HepG2 (cell line): ENCODE measurements at places on chromosomes 16 and 17. TPM values are rescaled to one million over a fixed set of nuclear protein-coding genes. Genes with fewer than 3 reads are reported as not detected.

Gene CES1
- polyA plus RNA-seq: 136 and 243 TPM in 2 replicates

Gene HOXB6
- not detected in 2 replicates for polyA plus RNA-seq

Gene FBXW10B
- polyA plus RNA-seq: 0.13 and 0.51 TPM in 2 replicates

Gene CD19
- polyA plus RNA-seq: 1.1 and 1.2 TPM in 2 replicates

DNA sequence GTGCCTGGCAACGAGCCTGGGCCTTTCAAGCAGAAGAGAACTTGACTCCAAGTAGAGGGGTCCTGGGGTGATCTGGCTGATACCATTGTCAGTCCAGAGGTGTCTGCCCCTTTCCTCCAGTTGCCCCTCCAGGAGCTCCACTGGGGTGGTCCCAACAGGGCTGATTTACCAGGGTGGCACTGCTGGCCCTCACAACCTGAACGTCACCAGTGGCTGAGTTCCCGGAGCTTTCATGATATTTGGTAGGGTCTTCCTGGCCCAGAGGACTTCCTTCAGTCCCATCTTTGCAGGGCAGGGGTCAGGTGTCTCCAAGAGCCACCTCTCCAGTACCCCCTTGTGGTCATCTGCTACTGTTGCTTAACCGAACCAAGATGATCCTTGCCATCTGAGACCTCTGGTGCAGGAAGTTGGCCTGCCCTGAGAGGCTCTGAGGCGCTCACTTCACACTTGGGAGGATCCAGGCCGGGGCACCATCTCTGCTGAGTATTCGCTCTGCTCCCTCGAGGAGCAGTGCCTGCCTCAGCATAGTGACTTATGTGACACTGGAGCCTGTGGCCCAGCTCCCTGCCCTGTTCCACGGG lies 3.5 kb downstream of the LIMD2 start:
- no peaks in the 10 kb centered on the region for H3K27me3 ChIP-seq
- H3K4me1 ChIP-seq: peaks cover 18% of the 10 kb centered on the region
- H3K36me3 ChIP-seq: peaks cover 10% of the 10 kb centered on the region
- no peak overlapping the region for H3K27ac ChIP-seq
- H3K4me3 ChIP-seq: no peak overlapping the region
- DNase-seq: peak; percentile 59

DNA sequence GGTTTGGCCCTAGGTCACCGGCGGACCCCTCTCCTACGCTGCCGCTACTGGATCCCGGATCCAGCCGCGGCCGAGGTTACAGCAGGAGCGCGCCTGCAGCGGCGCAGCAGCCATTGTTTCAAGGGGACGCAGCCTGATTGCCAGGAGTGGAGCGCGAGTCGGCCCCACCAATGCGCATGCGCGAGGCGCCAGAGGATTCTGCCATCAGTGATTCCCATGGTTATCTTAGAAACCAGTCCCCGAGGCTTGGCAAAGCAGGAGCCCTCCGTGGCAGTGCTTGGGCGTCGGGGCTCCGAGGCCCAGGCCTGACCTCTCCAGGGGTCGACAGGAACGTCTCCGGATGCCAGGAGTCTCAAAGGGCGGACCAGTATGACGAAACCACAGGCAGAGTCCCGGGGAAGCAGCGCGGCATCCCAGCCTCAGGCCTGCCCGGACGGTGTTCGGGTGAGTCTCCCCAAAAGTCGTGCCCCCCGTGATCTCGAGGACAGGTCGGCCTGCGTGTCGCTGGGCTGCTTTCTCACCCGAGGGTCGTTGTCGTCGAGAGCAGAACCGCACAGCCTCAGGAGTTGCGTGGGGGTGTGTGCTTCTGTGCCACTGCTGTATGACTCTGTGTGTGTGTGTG lies 608.5 kb downstream of the KCNJ18 start:
- no peak for DNase-seq
- H3K4me3 ChIP-seq: no peak overlapping the region
- no peaks in the 10 kb centered on the region for H3K27me3 ChIP-seq

DNA sequence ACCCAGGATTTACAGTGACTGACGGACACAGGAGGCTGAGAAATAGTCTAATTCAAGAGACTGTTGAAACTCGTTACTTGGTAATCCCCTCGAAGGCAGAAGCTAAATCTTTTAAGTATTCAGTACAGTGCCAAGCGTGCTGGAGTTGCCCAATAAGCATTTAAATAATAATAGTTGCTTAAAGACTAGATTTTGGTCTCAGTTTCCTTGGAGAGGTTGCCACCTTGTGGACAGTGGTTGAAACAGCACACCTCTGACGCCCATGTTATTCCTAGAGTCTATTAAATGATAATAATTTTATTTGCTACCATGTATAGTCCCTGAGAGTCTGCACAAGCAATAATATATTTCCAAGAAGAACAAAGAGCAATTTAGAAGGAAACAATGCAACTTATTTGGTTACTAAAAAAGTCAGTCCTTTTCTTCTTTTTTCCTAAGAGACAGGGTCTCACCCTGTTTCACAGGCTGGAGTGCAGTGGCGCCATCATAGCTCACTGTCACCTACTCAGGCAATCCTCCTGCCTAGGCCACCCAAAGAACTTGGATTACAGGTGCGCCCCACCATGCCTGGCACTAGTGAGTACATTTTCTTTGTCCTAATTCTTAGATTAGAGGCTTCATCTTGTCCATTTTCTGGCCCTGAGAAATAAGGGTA lies 138.0 kb upstream of the NUDT7 start:
- no peaks in the 10 kb centered on the region for H3K36me3 ChIP-seq
- no peak overlapping the region for H3K27ac ChIP-seq
- peak; percentile 44 for DNase-seq
- H3K27me3 ChIP-seq: peaks cover 8% of the 10 kb centered on the region; the same call in 1 of the 3 replicates

DNA sequence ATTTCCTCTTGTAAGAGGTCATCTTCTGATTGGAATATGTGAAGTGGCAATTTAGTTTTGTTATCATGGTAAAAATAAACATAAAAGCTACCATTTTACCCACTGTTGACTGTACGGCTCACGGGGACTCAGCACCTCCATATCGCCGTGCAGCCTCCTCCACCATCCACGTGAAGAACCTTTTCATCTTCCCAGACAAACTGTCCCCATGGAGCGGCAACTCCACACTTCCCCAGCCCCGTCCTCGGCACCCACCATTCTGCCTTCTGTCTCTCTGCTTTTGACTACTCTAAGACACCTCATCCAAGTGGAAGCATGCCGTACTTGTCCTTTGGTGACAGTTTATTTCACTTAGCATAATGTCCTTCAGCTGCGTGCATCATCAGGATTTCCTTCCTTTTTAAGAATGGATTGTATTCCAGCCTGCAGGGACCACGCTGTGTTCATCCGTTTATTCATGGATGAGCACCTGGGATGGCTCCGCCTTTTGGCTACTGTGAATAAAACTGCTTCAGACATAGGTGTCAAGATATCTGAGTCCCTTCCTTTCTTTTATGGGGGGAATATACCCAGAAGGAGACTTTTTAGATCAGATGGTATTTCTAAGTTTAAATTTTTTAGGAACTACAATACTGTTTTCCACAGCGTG lies 14.3 kb downstream of the FBXO31 start:
- H3K4me3 ChIP-seq: no peak overlapping the region
- DNase-seq: no peak
- H3K27me3 ChIP-seq: no peaks in the 10 kb centered on the region
- H3K27ac ChIP-seq: no peak overlapping the region

GRCh38 chr16:85446951-85447692 lies 166.0 kb upstream of the GSE1 start:
- peaks cover 59% of the 10 kb centered on the region for H3K4me1 ChIP-seq
- no peak overlapping the region for H3K4me3 ChIP-seq
- no peaks in the 10 kb centered on the region for H3K36me3 ChIP-seq
- DNase-seq: no peak
- H3K27me3 ChIP-seq: peaks cover 44% of the 10 kb centered on the region
- no peak overlapping the region for H3K27ac ChIP-seq

- DNase-seq: no peak
- H3K27ac ChIP-seq: no peak overlapping the region
- no peaks in the 10 kb centered on the region for H3K27me3 ChIP-seq
- H3K4me3 ChIP-seq: no peak overlapping the region
- no peaks in the 10 kb centered on the region for H3K4me1 ChIP-seq
These were observed 38.8 kb downstream of the PLD6 start for GRCh38 chr17:17167356-17167755.

GRCh38 chr17:2251098-2251497 lies 52.5 kb downstream of the SMG6 start:
- peaks cover 8% of the 10 kb centered on the region for H3K36me3 ChIP-seq
- H3K27ac ChIP-seq: no peak overlapping the region
- DNase-seq: no peak

GRCh38 chr17:51036084-51036483 lies 84.6 kb downstream of the SPAG9 start:
- no peak overlapping the region for H3K4me3 ChIP-seq
- no peak for DNase-seq
- peaks cover 6% of the 10 kb centered on the region for H3K36me3 ChIP-seq
- no peaks in the 10 kb centered on the region for H3K4me1 ChIP-seq
- no peaks in the 10 kb centered on the region for H3K27me3 ChIP-seq

- H3K36me3 ChIP-seq: no peaks in the 10 kb centered on the region
- H3K27ac ChIP-seq: no peak overlapping the region
- peak; percentile 82 for DNase-seq
- peak overlapping the region; percentile 39 for H3K4me3 ChIP-seq
- peaks cover 68% of the 10 kb centered on the region for H3K4me1 ChIP-seq
These were observed 1.3 kb downstream of the RAB37 start for GRCh38 chr17:74738051-74738996.

DNA sequence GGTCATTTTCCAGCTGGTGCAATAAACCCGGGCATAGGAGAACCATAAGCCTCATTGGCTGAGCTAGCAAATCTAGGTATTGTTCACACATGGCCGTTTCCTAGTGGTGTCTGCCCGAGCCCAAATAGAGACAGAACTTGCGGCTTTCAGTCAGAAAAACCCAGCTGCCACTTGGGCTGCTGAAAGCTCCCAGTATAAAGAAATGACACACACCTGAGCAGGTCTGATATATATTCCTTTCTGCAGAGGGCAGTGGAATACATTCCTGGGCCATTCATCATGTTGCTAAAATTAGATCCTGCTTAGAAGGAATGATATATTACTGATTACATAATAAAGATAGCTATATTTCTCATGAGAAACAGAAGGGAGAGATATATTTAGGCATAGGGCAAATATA lies 83.9 kb upstream of the IRX5 start:
- no peaks in the 10 kb centered on the region for H3K27me3 ChIP-seq
- no peaks in the 10 kb centered on the region for H3K36me3 ChIP-seq
- DNase-seq: no peak
- H3K4me1 ChIP-seq: no peaks in the 10 kb centered on the region
- no peak overlapping the region for H3K4me3 ChIP-seq

- H3K27me3 ChIP-seq: no peaks in the 10 kb centered on the region
- no peak for DNase-seq
- no peak overlapping the region for H3K27ac ChIP-seq
- H3K4me1 ChIP-seq: no peaks in the 10 kb centered on the region
- H3K36me3 ChIP-seq: no peaks in the 10 kb centered on the region
These were observed 444.0 kb downstream of the XYLT1 start for GRCh38 chr16:17026600-17027242.
